ENCODE measurements at places on chromosomes 2 and 18.

DNA sequence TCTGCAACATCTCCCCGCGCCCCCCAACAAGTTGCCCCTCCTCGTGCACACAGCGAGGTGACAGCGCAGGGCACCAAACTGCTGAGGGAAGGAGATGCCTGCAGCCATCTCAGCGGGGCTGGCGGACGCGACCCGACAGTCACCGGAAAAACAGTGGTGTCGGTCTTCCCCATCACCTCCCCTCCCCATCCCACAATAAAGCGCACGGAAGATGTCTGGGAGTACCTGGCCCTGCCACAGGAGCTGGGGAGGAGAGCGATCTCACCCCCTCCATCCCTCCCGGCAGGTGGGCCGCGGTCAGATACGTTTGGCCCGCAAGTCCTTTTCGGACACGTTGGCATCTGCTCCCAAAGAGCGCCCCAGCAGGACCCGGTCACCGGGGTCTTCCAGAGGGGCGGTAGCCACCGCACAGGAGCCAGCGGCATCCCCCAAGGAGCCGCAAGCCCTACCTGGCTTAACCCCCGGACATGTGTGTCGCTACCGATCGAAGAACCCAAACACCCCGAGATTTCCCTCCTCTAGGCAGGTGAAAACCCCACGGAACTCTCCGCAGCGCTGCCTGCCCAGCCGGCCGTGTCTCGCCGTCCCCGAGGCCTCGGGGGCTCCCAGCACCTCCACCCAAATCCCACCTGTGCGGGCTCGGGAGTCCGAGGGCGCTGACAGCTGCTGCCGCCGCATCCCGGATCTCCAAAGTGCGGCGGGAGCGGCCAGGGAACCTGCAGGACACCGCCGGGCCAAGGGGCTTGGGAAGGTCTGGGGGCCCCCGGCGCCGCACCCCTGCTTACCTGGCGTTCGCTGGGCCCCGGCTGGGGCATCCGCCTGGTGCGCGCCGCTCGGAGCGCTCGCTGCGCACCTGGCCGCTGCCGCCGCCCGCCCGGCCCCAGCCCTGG lies 657 bp downstream of the ATP8B1 start:
- DNase-seq = no peak

DNA sequence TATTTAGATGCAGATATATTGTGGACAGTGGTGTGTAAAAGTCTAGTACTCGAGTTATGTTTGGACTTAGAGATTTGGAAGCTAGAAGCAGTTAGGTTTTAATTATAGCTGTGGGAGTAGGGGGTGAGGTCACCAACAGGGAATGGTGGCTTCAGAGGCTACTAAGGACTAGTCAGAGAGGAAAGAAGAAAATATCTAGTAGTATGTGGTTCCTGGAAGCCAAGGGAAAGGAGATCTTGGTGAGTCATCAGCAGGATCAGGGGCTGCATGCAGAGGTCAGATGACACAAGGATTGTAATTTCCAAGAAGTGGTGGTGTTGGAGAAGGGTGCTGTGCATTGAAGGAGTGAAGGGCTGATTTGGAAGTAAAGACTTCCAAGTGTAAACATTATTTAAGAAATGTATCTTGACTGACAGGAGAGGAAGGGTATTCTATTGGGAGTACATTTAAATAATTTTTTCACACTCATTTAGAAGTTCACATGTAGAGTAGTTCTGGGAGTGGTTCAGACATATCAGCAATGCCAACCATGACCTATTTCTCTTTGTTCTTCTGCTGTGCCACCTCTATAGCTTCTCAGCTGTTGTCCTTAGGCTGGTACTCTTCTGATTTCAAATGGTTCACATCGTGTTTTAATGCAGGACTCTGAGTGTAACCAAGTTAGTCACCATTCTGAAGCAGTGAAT lies 59.1 kb downstream of the ACSL3 start:
- no peak for DNase-seq

DNA sequence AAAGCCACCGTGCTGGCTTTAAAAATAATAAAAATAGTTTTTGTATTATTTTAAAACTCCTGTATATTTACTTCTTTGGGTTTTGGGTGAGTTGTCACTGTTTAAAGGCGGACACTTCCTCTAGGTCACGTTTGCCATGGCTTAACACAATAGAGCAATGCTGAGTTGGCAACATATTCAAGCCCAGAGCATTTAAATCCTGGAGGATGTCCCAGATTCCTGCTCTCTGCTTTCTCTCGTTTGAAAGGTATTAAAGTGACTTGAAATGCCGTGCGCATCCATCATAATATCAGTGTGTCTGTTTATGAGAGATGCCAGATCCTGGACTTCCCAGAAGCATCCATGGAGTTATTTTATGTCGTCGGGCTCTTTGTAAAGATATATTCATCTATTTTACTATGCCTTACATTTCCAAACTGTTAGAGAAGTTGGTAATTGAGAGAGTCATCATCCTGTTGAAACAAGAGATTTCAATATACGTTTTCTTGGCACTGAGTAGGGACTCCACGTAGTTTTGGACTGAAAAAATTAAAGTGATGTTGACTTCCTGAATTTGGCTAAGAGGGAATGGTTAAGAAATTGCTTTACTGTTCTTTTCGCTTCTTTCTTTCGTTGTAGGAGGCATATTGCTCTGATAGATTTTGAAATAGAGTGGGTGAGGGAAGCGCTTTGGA lies 150.6 kb downstream of the ZNF236 start:
- no peak for DNase-seq

- DNase-seq = no peak
Observed at GRCh38 chr2:23835988-23836387, 90.9 kb downstream of the ATAD2B start.

DNA sequence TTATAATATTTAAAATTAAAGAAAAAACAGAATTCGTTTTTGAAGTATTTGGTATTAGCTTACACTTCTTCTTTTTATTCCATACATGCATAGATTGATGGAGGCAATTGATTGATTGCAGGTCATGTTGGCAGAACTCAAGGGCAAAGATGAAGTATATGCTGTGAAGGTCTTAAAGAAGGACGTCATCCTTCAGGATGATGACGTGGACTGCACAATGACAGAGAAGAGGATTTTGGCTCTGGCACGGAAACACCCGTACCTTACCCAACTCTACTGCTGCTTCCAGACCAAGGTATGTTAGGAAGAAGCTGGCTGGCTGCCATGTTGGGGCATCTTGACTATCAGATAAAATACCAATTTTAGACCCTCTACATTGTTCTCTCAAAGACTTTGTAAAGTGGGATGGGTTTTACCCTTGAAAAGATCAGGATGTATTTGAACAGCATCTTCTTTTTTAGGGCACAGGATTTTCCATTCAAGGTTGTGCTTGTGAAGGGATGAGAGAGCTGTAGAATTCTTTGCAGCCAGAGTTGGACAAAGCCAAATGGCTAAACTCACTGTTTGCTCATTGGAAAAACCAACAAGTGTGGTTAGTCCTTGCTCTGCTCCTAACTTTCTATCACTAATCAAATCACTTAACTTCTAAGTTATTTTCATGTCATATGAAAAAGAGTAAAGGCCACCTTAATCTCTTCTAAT lies 286.8 kb upstream of the EPAS1 start:
- DNase-seq = no peak

DNA sequence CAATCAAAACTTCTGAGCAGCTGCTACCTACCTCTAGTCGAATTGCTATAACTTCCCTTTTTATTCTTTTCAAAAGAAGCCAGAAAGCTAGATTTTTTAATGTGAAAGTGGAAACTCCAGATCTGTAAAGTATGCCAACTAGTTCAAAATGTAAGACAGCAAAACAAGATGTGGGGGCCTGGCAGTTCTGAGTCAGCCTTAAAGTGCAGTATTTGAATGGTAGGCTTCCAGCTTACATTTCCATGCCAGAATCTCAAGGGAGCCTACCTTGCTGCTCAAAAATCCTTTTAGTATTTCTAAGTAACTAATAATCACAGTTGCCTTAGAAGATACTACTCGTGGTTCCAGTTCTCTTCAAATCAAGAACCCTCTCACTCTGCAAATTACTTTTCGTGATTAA lies 1288.7 kb downstream of the LRP1B start:
- no peak for DNase-seq

- no peak for DNase-seq
Observed at GRCh38 chr2:150888337-150888736, 373.3 kb downstream of the RBM43 start.

DNA sequence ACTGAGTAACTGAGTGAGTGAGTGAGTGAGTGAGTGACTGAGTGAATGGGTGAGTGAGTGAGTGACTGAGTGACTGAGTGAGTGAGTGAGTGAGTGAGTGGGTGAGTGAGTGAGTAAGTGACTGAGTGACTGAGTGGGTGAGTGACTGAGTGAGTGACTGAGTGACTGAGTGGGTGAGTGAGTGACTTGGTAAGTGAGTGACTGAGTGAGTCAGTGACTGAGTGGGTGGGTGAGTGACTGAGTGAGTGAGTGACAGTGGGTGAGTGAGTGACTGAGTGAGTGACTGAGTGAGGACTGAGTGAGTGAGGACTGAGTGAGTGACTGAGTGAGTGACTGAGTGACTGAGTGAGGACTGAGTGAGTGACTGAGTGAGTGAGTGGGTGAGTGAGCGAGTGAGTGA lies 13.9 kb downstream of the MAL start:
- DNase-seq = no peak

DNA sequence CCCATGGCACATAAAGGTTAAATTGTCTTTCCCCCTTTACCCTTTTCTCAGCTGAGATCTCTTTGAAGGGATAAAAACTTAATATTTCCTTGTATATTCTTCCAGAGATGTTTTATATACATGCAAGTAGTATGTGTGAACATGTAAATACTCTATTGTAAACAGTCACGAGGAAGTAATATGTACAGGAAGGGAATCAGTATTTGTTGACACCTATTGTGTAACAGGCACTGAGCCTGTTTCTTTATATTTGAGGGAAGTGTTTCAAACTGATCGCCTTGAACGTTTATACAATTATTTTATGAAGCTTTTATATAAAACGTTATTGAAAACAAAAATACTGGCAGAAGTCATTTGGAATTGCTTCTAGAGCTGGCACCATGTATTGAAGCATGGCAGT lies 13.2 kb downstream of the RALBP1 start:
- no peak for DNase-seq

DNA sequence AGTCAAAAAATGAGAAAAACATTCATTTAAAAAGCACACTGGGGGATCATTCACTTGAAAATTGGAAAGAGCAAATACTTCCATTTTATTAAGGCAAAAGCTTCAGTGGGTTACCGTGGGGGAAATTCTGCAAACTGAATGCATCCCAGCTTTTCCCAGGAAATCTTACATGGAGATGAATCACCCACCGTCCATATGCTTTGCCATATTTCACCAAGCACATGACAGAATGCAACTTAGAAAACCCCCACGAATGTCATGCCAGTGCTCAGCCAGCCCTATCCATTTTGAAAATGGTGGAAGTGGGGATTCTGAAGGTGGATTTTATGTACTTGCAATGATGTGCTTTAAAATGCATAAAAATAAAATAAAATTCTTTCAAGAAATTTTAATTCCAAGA lies 485.5 kb upstream of the ID2 start:
- no peak for DNase-seq

DNA sequence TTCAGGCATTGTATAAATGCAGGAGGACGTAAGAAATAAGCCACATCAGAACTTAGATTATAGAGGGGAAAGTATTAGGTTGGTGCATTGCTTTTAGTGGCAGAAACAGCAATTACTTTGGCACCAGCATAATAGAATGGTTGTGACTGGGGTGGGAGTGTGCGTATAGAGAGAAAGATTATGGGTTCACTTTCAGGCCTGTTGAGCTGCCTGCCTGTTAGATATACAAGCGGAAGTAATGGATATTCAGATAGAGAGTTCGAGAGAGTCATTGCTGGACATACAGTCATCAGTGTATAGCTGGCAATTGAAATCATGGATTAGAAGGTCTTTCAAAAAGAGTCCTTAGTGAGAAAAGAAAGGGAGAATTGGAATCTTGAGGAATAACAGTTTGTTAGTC lies 139.2 kb upstream of the MYO3B start:
- DNase-seq = no peak

GRCh38 chr2:85989288-85989865 lies 100.6 kb upstream of the ST3GAL5 start:
- DNase-seq = no peak

DNA sequence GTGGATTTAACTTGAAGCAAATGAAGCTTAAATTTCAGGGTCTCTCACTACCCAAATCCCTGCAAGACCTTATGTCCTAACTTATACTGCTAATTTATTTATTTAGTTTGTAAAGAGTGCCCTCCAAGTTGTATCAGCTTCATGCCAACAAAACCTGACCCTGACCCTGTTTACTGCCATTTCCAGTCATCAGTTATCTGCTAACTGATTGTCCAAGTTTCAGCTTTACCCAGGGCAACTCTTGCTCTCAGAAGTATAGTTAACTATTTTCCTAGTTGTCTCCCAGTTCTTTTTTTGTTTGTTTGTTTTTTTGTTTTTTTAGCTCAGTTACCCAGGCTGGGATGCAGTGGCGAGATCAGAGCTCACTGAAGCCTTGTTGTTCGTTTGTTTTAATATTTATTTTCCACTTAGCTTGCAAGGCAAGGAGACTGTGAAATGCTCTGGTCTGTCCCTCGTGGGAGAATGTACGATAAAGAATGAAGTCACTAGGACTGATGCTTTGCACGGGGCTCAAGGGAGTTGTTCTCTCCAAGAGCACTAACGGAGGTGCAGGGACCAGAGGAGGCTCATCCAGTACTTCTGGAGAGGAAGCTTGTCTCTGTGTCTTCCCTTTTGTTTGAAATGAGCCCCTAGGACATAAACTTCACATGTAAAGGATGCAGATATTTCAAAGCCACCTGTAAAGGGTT lies 35.3 kb downstream of the MYOM1 start:
- no peak for DNase-seq

DNA sequence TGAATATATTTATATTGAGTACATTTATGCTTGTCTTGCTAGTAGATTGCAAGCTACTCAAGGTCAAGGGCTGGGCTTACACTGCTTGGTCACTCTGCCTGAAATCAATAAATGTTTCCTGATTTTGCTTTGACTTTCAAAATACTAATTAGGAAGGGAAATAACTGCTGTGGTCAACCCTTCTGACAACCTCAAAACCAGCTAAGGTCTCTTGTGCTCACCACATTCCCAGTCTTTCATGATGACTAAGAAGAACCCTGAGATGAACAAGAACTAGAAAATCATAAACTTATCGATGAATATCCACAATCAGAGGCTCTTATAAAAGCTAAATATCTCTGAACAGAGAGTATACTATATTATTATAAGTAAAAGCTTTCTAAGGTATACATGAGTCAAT lies 33.3 kb downstream of the ABCB11 start:
- DNase-seq = no peak

DNA sequence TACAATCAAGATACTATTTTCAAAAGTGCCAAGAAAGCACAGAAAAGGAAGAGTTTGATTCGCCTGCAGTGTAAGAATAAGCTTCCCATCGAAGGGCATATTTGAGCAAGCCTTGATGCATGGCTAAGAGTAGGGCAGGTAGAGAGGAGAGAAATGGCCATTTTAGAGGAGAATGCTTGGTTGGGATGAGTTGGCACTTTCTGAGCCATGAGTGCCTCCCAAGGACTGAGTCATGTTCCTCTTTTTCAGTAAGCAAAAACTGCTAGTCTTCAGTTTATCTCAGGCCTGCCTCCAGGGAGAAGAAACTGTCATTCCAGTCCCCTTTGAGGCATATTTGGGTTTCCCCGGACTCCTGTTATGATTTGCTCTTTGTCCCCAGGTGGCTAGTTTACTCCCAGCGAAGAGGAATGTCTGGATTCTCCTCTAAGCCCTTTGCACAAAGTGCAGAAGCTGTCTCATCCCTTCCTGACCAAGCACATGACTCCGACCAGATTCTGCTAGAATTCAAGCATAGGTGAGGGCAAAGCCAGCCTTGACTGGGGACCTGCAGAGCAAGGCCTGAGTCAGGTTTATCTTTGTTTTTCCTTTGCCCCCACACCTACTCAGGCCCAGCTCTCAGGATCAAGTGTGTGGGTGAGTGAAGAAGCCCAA lies 115.2 kb downstream of the TTC32 start:
- DNase-seq = no peak

- no peak for DNase-seq
Observed at GRCh38 chr18:77102259-77103040, 30.1 kb downstream of the MBP start.
